AG09319 (cell line): ENCODE measurements at places on chromosomes 3 and 15.

DNA sequence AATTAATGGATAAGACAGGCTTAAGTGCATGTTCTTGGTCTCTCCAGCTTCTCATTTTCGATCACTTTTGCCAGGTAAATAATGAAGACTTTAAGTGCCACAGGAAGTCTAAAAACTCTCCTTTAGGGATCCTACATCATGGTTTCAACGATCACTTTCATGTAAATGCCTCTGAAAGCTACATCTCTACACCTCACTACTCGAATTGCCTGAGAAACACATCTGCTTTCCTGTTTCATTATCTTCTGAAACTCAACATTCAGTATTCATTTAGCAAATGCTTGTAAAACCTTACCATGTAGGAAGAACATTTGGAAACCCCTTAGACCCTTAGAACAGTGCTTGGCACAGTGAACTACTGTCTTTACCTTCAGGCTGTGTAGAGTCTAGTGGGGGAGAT, 16.2 kb downstream of the THAP10 start:
- DNase-seq, result no peak

- no peak for DNase-seq
Measured at GRCh38 chr3:70530626-70531025, 218.2 kb upstream of the MDFIC2 start.

DNA sequence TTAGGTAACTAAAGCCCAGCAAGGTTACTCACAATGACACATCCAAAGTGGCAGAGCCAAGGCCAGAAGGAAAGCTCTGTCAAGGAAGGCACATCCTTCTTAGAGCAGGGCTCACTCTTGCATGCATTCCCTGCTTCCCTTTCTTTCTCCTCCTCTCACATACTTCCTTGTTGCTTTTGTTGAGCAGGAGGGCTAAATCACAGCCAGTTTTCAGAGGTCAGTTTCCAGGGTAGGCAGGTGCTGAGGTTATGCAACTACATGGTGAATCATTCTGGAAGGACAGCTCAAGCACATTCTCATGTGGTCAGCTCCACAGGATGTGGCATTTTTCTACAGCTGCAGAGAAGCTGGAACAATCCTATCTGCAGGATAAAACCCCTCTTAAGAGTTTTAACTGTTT, 275.6 kb downstream of the ZNF621 start:
- peak; percentile 7 for DNase-seq

GRCh38 chr15:25679492-25679891, 183.6 kb downstream of the ATP10A start:
- no peak for DNase-seq

- no peak for DNase-seq
Measured at GRCh38 chr3:87361271-87361670, 84.9 kb upstream of the POU1F1 start.

DNA sequence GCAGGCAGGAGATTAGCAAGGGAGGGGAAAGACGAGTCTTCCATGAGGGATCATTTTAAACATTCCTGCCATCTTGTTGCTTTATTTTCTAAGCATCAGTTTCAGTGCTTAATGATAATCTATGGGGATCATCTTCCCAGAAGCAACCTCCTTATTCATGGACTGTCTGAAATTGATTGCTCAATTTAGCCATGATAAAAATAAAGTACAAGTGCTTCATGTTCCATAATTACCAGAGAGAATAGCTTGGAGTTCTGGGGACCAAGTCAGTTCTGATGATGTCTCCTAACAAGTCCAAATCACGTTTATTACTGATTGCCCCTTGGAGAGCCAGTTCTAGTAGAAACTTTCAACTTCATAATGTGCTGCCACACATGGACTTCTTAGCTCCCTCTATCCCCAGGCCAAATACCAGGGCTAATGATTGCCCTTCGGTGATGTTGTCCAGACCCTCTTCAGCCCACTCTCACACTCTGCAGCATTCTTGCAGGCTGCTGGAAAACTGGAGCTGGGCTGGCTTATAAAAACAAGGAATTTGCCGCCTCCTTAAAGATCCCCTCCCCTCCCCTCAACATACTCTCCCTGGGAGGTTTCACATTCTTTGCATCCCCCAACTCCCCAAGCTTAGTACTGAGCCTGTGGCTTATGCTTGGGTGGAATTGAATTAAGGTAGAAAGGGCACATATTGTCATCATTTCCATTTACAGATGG, 222.1 kb upstream of the ADAMTS9 start:
- DNase-seq, result no peak
